ENCODE measurements at places on chromosomes 12 and 14.

DNA sequence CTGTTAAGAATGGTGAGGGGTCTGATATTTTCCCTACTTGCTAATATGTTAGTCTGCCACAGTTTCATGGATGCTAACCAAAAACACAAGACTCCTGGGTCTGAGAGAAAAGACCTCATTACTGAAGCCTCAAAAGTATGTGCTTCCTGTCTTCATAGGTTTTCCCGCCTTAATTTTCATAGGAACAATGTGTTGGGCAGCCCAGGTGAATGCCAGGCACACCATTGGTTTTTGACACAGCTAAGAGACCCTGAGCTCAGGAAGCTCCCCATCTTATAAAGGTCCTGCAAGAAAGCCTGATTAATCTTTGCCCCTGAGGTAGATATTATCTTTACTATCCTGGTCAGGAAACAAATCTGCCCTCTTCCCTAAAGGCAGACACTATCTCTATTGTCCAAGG lies 464.1 kb downstream of the MDGA2 start:
- DNase-seq, result no peak

DNA sequence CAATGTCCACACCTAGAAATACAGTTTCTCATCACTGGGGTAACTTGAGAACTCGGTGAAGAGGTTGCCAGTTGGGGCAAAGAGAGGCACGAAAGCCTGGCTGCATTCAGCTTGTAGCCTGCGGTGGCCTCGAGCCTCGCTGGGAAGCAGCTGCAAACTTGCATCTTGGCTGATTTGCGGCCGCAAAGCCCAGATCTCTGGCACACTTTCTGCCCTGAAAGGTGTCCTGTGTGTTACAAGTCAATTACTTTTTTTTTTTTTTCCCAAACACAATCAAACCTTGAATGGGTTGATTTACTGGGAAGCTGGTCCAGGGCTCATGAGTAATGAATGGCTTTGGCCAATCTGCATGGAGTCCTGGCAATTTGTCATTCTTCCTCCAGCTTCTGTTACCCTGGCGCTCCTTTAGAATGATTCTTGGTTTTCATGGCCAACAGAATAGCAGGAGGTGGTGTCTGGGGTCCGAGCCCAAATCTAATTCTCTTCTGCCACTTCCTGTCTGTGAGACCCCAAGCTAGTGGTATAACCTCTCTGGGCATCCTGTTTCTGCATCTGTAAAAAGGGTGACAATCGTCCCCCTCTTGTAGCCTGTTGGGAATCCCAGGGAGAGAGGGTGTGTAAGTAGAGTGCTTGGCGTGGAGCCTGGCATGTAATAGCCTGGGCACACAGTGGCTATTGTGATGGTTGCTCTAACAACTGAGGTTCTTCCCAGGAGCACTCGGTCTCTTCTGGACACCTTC lies 6.7 kb downstream of the BCL7A start:
- no peak for DNase-seq

GRCh38 chr14:100392356-100392755 lies 69.2 kb downstream of the SLC25A47 start:
- no peak for DNase-seq

- no peak for DNase-seq
Observed at GRCh38 chr14:24115422-24116127, 826 bp upstream of the NRL start.

DNA sequence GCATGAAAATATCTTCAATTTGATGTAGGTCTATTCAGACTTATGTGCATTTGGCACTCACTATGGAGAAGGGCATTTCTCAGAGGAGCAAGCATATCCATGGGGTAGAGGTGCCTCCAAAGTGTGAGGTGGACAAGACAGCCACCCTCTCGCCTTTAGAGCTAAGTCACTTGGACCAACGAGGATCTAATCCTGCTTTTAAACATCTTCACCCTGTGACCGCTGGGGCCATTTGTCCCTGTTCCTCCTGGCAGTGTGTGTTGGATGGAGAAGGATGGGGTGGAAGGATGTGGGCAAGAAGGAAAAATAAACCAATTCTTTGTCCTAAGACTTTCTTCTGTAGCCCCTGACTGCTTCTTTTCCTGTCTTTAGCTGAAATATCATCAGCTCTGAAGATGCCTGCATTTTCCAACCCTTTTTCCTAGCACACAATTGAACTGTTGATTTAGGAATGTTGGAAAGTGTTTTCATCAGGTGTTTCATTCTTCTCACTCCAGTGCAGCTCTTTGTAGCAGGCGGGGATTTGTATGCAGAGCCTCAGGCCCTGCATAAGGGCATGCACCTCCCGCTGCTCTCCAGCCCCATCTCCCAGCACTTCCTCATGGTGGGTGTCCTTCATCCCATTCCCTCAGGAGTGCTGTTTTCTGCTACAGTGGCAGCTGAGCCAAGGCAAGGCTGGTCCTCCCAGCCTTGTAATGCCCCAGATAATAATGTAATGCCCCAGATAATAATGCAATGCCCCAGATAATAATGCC lies 5.3 kb downstream of the FGF6 start:
- no peak for DNase-seq
